ENCODE measurements at places on chromosomes 7 and 10. TPM values are rescaled to one million over a fixed set of nuclear protein-coding genes. Genes with fewer than 3 reads are reported as not detected.

GRCh38 chr7:41796331-41796730 lies 93.4 kb upstream of the INHBA start:
- no peak for DNase-seq

DNA sequence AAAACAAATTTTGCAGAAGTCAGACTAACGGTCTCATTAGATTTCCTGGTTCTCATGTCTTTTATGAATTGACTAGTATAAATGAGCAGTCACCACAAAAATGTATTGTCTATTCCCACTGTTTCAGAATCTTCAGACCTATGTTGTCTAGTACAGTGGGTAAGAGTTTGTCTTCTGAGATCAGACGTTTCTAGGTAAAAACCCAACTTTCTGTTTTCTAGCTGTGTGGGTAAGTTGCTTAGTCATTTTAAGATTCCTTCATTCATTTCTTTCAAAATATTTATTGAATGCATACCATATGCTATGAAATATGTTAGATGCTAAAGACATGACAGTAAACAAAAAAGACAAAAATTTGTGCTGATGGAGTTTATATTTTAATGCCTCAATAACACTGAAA lies 156.3 kb downstream of the POLR1F start:
- DNase-seq, result no peak

DNA sequence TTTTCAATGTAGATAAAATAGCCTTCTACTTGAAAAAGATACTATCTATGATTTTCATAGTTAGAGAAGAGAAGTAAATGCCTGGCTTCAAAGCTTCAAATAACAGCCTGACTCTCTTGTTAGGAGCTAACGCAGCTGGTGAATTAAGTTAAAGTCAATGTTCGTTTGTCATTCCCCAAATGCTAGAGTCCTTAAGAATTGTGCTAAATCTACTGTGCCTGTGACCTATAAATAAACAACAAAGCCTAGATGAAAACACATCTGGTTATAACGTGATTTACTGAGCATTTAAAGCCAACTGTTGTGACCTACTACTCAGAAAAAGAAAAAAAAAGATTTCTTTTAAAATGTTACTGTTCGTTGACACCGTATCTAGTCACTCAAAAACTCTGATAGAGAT lies 134.7 kb downstream of the POLR1F start:
- DNase-seq, result no peak

DNA sequence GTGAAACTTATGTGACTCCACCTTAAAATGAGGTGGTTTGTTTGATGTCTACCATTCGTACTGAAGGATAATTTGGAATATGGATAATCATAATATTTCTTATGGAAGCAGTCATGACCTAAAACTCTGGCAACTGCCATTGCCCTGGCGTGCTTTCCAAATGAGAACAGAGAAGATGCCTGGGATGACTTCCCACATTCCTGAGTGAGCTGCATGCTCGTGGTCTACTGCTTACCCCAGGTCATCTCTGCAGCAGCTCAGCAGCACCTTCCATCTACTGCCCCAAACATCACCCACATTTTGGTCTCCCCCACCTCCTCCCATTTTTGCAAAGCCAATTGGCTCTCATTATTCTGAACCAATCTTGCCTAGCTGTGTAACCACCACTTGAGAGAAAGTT lies 40.1 kb downstream of the LYZL1 start:
- DNase-seq, result peak; percentile 84

- peak; percentile 82 for DNase-seq
These were observed 71.2 kb upstream of the DUSP5 start for GRCh38 chr10:110426294-110427181.

- no peak for DNase-seq
These were observed 9.5 kb downstream of the GIGYF1 start for GRCh38 chr7:100684534-100685042.

GRCh38 chr10:47295411-47295810 lies 4.6 kb upstream of the GDF10 start:
- DNase-seq, result peak; percentile 66

DNA sequence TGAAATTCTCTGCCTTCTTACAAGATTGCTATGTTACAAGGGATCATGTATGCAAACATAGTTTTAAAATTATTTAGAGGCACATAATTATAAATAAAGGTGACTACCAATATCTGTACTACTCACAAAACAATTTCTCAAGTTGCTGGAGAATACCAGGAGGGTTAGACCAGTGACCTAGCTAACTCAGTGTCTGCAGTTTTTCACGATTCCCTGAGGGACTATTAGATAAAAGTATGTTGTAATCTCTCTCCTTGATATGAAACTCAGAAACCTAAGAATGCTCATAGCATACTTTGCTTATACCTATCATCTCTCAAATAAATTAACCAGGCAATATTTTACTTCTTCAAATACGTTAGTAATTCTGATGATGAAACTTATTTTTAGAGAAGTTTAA lies 534.0 kb upstream of the ANKRD30A start:
- DNase-seq, result no peak

- DNase-seq, result peak; percentile 78
These were observed 58.2 kb upstream of the DNAAF5 start for GRCh38 chr7:668139-668931.

- DNase-seq, result no peak
These were observed 1019.7 kb upstream of the LRRN3 start for GRCh38 chr7:110071192-110071591.

GRCh38 chr7:100367676-100368613 lies 5.3 kb upstream of the PILRA start:
- peak; percentile 75 for DNase-seq

- no peak for DNase-seq
These were observed 69.0 kb upstream of the GDF10 start for GRCh38 chr10:47230957-47231356.

DNA sequence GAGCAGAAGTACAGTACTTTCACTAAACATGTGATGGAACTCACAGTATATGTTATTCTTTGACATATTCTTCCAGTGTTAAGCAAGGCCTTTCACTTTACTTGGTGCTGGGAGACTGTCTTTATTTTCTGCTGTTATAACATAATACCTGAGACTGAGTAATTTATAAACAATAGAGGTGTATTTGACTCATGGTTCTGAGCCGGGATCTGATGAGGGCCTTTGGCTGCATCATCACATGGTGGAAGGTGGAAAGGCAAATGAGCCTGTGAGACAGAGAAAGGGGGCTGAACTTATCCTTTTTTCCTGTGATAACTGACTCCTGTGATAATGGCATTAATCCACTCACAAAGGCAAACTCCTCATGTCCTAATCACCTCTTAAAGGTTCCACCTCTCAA lies 1.4 kb downstream of the SUPV3L1 start:
- DNase-seq, result no peak

FOXI2 gene
- total RNA-seq, result 0.14 TPM

PRTFDC1 gene
- total RNA-seq, result 14.4 TPM

SORCS1 gene
- total RNA-seq, result 1.2 TPM

HMX2 gene
- not detected for total RNA-seq

OR9A2 gene
- total RNA-seq, result not detected

Measured in posterior vena cava (tissue), 2 donors.